ENCODE measurements at places on chromosomes 5 and 9.

DNA sequence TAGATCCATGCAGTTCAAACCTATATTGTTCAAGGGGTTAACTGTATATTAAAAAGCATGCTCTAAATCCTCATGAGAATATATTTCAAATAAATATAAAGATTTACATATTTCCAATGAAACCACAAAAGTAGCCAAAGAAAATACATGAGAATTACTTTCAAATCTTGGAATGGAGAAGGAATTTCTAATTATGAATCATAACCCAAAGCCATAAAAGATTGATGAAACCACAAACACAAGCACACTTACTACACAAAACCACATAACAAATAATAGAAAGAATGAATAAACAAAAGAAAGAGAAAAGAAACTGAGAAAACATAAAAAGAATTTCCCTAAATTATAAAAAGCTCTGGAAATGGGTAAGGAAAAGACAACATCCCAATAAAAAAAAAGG is 16.0 kb downstream of the ERP44 start:
- no peak for DNase-seq

GRCh38 chr9:97109194-97109811 is 70.4 kb upstream of the CTSV start:
- peak; percentile 41 for DNase-seq

DNA sequence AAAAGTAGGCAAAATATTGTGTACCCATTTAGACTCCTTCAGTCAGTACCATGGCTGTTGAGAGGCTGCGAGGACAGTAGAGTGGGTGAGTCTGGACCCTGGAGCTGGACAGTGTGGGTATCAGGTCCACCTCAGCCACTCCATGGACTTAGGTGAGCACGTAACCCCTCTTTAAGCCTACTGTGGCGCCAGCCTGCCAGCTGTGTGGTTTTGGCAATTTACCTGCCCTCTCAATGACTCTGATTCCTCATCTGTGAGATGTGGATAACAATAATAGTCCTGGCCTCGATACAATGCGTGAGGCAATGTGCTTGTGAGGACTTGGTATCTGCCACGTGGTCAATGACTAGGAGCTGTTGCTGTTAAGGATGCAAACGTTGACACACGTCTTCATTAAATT is 17.9 kb downstream of the SLC1A3 start:
- DNase-seq, result no peak

DNA sequence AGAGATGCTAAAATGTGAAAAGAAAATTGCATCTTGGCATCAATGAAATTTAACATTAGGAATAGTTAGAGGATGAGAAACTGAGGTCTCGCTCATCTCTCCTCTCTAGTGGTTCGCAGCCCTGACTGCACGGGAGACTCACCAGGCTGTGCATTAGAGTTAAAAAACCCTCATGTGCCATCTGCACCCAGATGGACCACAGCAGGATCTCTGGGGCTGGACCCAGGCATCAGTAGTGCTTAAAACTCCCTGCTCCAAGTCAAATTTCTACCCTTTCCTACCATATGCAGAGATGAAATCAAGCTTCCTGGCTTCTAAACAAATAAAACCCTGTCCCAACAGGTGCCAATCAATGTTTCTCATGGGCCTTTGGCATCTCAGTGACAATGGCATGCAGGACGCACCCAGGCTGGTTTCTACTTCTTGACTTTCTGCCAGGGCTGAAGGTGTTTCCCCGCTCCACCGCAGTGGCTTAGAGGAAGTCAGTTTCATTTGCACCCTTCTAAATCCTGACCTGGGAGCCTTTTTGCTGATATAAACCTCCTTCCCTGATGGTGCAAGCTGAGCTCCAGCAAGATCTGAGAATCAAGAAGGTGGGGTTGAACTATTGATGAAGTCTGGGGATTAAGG is 132.6 kb downstream of the NSG2 start:
- no peak for DNase-seq

DNA sequence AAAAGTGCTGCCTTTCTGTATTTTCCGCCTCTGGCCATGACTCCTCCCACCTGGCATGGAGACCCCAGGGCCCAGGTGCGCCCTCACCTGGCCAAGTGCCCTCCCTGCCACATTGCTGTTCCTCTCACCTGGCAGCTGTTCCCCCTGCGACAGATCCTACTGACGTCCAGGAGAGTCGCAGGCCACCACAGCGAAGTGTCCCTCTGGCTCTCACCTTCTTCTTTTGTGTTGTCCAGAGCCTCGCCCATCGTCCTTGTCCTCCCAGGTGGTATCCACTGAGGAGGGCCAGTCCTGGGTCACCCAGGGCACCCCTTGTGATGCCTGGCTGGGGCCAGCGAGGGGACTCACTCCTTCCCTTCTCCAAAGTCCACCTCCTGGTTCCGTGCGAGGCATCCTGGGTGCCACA is 2.6 kb downstream of the NKD2 start:
- DNase-seq, result peak; percentile 70

DNA sequence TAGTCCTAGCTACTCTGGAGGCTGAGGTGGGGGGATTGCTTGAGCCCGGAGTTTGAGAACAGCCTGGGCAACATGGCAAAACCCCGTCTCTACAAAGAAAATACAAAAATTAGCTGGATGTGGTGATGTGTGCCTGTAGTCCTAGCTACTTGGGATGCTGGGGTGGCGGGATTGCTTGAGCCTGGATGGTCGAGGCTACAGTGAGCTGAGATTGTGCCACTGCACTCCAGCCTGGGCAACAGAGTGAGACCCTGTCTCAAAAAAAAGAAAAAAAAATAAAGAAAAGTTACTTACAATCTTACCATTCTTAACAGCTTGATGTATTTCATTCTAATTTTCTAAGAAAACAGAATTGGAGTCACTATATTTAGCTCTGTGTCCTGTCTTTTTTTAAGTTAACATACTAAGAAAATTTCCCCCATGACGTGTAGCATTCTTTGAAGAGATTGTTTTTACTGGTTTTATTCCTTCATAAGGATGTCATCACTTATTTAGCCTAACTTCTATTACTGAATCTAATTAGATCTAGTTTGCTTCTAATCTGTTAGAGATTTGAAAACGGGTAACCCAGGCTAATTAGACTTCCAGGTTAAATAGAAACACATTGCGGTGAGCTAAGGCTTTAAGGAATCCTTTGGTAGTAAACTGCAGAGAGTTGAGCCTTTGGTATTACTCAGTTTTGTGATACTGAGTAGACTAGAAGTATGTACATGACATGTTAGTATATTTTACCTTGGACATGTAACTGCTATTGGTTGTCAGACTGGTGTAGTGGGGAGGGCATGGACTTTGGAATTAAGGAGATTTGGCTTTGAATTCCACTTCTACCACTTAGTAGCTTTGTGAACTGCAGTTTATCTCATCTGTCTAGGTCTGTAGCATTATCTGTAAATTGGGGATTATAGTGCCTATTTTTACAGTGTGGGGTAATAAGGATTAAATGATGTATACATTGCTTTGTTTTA is 24.0 kb downstream of the HSPA4 start:
- DNase-seq, result no peak

DNA sequence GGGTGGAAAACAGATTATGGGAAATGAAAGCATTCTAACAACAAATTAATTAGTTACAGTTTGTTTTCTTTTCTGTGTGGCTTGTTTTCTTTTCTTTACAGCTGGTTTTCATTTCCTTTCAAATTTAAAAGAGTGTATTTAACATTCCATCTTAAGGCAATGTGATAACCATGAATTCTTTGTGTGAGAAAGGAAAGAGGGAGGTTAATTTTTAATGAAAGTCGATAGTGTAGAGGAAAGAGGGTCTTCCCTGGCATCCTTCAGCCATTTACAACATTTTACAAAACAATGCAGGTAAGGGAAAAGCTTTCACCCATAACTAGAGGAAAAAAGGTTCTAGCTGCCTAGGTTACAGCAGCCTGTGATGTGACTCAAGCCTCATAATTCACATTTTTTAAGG is 43.9 kb upstream of the IL33 start:
- no peak for DNase-seq

GRCh38 chr5:10688651-10689171 is 72.3 kb downstream of the DAP start:
- no peak for DNase-seq

- no peak for DNase-seq
Observed at GRCh38 chr9:96618209-96619123, 1.2 kb downstream of the CDC14B start.

GRCh38 chr5:83518319-83519061 is 46.9 kb downstream of the VCAN start:
- DNase-seq, result no peak

DNA sequence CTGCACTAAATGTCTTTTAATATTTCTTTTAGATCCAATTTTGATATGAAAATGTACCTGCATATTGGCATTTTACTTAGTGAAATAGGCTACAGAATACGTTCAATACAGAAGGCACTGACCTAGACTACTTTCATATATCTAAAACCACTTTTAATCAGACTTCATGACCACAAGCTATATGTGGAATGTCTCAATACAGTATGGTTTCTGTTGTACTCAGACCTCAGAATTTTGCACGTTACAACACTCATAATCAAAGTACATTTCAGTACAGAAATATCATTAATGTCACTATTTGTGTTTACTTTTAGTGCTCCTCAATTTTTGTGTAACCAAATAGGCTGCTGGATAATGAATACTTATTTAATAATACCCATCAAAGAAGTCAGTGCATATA is 74.8 kb downstream of the MEF2C start:
- no peak for DNase-seq

- no peak for DNase-seq
Observed at GRCh38 chr5:122602700-122603099, 172.2 kb upstream of the SNX2 start.

DNA sequence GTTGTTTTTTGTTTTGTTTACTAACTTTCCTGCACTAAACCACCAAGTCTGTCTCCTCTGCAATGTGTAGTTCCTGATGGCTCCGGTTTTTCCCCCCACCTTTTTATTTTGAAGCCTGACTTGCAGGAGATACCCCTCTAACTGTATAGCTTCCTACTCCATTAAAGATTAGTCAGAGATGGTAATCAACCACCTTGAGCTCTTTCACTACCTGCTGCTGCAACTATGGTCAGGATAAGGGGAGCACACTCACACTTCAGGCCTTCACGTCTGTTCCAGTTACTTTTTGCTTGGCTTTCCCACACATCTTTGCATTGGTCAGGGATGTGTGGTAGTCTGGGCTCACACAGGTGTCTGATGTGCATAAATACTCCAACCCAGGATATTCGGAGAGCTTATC is 63.4 kb downstream of the NR6A1 start:
- no peak for DNase-seq

DNA sequence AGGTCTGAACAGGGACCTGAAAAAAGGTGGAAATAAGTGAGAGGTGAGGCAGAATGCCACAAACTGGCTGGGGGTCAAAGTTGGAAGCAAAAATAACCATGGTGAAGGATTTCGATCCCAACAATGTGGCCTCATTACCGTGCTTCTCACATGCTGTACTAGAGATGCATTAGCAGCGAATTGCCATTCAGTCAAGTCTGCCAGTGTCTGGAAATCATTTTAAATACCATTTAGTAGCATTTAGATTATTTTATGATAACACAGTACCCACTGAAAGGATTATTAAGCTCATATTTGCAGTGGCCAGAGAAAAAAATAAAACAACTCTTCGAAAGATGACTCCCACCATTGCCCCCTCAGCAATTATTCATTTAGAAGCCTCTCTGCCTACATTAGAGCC is 294.6 kb upstream of the SLC24A2 start:
- no peak for DNase-seq

DNA sequence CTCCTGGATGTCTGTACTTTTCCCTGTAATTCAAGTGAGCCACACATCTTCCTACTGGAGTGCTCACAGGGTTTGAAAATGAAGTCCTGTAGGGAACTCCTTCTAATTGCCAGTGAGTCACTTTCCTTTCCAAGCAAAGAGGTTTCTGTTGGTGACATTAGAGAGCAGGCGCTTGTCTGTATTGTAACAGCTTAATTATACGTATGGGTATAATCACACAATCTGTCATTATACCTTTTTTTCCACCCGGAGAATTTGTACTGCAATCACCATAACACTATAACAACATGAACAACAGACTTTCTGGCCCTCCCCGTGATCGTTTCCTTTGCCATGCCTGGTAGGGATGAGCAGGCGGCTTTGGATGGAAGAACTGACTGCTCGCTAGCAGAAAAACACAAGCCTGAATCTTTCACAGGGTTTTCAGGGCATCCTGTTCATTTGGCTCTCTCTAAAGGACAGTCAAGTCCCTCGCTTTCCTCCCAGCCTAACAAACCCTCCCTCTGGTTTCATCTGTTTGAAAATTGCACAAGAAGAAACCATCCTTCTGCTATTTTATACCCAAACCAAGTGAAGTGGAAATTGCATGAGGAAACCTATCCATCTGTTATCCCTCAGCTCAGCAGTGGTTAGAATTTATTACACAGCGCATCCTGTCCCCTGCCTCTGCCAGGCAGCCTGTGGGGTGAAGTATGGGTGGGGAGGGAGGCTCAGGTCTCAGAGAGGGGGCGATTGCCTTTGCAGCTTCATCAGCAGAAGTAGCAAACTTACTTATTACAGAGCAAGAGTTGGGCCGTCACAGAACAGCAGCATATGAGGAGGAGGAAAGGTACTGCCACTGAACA is 307.0 kb upstream of the TLE4 start:
- DNase-seq, result no peak

GRCh38 chr9:90985631-90986030 is 184.0 kb downstream of the SYK start:
- DNase-seq, result no peak

DNA sequence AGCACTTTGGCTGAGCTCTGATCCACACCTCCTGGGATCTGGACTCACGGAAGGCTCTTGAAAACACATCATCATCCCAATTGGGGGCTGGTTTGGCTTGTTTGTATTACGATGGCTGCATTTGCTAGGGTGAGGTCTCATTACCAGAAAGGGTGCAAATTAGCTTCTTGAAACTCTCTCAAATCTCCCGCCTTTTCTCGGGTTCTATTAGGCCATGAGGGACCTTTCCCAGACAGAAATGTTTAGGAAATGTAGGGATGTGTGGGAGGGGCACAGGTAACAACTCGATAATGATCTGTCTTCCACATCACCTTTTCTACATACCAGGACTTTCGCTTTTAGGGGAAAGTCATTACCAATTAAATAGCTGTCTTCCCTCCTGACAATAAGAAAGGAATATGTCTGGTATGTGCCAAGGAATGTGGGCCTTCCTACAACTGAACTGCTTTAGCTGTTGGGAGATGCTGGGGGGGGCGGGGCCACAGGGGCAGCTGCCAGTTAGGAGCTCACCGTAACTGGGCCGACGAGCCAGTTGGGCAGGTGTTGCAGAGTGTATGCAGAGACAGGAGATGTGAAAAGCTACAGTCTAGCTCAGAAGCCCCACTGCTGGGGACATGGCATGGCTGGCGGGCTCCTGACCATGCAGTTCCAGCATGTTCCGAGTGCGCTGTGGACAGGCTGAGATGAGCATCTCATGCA is 71.2 kb downstream of the AK8 start:
- peak; percentile 60 for DNase-seq

- no peak for DNase-seq
Observed at GRCh38 chr9:134993996-134994720, 76.4 kb upstream of the FCN1 start.

GRCh38 chr9:106691627-106692026 is 171.3 kb upstream of the ZNF462 start:
- no peak for DNase-seq

- DNase-seq, result no peak
Observed at GRCh38 chr5:55407984-55408383, 100.2 kb downstream of the MTREX start.

All from iPS DF 6.9 (cell line).